ENCODE measurements at places on chromosomes 13 and 19.

DNA sequence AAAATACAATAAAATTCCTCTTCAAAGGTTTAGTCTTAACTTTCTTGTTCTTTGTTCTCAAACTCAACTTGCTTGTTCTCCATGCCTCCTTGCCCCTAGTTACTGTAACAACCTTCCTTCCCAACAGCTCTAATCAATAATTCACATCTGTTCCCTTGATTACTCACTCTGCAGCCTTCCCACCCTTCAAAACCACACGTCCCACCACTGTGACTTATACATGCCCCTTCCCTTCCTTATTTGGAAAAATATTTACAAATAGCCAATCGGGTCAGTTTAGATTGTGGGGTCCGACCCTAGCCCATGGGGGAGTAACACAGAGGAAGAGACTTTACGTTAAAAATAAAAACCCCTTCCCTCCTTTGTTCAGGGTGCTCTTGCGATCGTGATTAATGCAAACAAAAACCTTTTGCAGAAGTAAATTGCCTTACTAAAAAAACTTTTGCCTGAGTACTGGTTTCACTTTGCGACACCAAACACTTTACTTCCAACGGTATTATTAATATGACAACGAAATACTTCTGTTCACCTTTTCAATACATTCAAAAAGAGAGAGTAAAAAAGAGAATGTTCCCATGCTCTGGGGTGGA, 512 bp upstream of the ZNF93 start:
- peak; percentile 59 for DNase-seq

- DNase-seq = peak; percentile 85
Observed at GRCh38 chr13:41668130-41668757, 210.9 kb downstream of the RGCC start.

- DNase-seq = no peak
Observed at GRCh38 chr19:30378701-30379100, 6.5 kb downstream of the ZNF536 start.

GRCh38 chr13:105972811-105973590, 562.5 kb downstream of the EFNB2 start:
- no peak for DNase-seq

GRCh38 chr19:44512326-44513298, 12.3 kb upstream of the ZNF180 start:
- DNase-seq = peak; percentile 70

GRCh38 chr13:95447814-95448213, 104.7 kb upstream of the CLDN10 start:
- no peak for DNase-seq

DNA sequence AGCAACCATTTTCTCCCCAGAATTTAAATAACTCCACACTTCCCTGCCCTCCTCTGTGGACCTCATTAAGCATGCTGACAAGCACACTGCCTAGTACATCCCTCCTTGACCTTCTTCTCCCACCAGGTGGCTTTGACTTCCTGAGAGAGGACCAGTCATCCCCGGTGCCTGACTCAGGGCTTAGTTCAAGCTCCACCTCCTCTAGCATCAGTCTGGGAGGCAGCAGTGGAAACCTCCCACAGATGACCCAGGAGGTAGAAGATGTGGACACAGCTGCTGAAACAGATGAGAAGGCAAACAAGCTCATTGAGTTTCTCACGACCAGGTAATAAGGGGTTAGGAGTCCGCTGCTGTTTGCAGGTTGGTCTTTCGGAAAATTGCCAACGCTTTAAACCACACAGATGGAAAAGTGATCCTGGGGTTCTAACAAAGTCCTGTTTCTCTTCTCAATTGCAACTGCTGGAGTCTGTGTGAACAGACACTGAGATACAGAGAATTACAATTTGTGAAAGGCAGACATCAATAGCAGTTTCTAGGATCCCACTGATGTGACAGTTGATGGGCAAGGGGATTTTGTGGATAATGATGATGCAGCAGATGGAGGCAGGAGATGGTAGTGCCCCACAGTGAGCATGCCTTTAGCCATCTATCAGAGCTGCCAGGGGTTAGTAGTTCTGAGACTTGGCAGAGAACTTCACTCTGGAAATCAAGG, 86.7 kb downstream of the ZAR1L start:
- no peak for DNase-seq

- peak; percentile 92 for DNase-seq
Observed at GRCh38 chr19:14450168-14450874, 17.2 kb downstream of the PKN1 start.

GRCh38 chr19:1057176-1057855, 9.7 kb upstream of the ARHGAP45 start:
- peak; percentile 80 for DNase-seq

DNA sequence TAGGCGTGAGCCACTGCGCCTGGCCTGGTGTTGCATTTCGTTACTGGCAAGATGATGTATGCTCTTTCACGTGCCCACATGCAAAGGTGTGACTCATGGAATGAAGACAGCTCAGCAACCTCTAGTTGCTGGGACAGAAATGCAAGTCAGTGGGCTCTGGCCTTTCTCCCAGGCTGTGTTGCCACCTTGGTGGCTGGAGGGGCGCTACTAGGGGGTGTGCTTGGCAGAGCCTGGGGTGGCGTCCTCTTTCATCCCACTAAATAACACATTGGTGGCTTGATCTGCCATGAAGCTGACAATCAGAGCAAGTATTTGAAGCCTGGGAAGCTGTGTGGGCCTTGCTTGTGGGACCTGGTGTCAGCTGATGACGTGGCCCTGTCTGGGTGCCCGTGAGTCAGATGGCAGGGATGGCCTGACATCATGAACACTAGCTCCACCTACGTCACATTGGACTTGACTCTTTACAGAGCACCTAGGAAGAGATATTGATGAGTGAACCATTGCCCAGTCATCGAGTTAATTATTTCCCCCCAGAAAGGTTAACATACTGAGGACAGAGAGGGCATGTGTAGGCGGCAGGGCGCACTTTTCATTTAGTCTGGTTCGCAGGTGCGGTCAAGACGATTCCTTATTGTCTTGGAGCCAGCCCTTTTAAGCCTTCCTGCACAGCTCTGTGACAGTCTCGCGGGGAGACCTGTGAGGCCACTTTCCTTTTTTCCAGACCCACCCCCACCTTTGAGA, 154.2 kb downstream of the TM9SF2 start:
- DNase-seq = peak; percentile 61

GRCh38 chr13:94560116-94560515, 35.8 kb downstream of the TGDS start:
- no peak for DNase-seq

GRCh38 chr13:101645871-101646270, 193.4 kb downstream of the ITGBL1 start:
- DNase-seq = no peak

DNA sequence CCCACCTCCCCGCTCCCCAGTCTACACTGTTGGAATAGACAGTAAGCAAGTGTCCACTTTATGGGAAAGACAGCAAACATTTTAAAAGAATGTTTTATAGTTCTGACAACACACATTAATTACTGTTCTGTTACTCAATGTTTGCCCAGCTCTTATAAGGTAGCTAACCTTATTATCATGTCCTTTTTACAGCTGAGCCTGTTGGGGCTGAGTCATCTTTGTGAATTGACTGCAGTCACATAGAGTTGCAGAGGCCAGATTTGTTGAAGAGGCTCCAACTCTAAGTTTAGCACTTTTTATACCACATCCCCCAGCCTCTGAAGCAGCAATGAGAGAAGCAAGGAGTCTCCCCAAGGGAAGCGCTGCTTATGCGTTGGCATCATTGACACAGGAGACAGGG, 76.2 kb downstream of the C13orf42 start:
- DNase-seq = no peak

- DNase-seq = peak; percentile 88
Observed at GRCh38 chr19:34639491-34640085, 37.4 kb downstream of the SCGB2B2 start.

DNA sequence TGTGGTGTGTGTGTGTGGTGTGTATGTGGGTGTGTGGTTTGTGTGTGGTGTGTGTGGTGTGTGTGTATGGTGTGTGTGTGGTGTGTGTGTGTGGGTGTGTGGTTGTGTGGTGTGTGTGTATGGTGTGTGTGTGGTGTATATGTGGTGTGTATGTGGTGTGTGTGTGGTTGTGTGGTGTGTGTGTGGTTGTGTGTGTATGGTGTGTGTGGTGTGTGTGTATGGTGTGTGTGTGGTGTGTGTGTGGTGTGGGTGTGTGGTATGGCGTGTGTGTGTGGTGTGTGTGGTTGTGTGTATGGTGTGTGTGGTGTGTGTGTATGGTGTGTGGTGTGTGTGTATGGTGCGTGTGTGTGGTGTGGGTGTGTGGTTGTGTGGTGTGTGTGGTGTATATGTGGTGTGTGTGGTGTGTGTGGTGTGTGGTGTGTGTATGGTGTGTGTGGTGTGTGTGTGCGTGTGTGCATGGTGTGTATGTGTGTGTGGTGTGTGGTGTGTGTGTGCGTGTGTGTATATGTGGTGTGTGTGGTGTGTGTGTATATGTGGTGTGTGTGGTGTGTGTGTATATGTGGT, 8.7 kb downstream of the SHISA7 start:
- no peak for DNase-seq

- no peak for DNase-seq
Observed at GRCh38 chr13:46963904-46964303, 67.1 kb upstream of the HTR2A start.

GRCh38 chr13:29131881-29132668, 311.9 kb downstream of the MTUS2 start:
- no peak for DNase-seq

- DNase-seq = no peak
Observed at GRCh38 chr19:56491399-56491798, 14.3 kb upstream of the ZNF667 start.

- DNase-seq = no peak
Observed at GRCh38 chr19:3573162-3573857, 566 bp downstream of the HMG20B start.

DNA sequence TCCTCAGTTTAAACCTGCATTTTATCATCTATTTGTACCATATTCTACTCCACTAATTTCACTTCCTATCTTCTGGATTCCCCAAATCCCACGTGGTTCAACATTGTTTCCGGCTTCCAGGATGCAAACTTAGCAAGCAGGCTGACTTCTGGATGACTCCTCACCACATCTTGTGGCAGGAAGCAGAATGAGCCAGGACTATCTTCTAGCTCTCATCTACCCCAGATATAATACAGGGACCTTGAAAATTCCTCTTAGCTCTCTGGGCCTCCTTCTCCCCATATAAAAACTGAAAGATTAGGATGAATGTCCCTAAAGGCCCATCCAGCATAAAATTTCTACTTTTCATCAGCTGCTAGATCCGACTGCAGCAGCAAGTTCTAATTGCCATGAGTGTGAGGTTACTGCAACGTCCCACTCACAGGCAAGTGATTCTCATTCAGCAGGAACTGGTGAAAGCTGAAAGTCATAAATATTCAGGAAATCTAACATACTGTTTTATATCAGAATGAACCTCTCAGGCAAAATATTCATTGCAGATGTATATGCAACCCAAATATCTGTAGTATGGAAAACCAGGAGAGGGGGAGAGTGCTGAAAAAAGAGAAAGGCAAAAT, 93.4 kb downstream of the KCTD12 start:
- DNase-seq = no peak

DNA sequence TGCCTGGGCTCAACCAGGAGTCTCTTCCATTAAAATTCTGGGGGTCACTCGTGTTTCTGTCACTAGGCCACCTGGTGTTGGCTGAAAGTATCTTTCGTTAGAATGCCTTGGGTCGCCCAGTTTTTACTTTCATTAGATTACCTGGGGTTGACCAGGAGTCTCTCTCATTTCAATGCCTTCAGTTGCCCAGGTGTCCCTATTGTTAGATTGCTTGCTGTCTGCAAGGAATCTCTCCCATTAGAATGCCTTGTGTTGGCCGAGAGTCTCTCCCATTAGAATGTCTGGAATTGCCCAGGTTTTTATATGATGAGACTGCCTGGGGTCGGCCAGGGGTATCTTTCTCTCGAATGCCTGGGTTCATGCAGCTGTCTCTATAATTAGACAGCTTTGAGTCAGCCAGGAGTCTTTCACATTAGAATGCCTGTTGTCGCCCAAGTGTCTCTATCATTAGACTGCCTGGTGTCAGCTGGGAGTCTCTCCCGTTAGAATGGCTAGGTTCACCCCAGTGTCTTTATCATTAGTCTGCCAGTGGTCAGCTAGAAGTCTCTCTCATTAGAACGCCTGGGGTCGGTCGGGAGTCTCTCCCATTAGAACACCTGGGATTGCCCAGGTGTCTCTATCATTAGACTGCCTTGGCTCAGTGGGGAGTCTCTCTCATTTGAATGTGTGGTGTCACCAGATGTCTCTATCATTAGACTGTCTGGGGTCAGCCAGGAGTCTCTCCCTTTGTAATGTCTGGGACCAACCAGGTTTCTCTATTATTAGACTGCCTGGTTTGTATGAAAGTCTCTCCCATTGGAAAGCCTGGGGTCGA, 1446.8 kb downstream of the UQCRFS1 start:
- no peak for DNase-seq

DNA sequence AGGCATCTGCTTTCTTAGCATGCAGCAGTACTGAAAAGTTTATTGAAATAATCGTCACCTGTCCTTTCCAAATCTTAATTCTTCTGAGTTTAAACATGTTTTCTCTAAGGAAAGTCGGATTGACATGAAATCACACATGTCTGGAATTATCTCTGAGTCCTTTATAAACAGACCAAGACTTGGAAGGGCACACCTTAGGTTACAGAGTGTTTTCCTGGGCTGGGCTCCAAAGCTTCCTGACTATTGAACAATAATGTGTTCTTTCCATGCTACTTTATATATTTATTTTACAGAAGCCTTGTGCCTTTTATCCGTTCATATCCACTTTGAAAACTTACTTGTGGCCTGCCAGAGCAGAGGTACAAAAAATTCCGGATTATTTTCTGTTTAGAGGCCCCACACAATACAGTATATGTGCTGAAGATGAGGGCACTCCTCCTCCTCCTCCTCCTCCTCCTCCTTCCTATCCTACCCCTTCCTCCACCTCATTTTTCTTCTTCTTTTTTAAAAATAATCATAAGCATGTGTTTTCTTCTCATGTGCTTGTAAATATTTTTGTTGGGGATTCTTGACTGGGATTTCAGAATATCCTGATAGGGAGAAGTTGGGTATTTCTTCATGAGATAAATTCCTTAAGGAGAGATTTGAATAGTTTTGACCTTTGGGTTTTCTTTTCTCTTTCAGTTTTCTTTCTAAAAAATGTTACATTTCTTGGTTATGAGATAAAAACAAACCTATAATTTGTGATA, 52.3 kb downstream of the LRCH1 start:
- DNase-seq = no peak

- DNase-seq = no peak
Observed at GRCh38 chr19:35752746-35753350, 4.0 kb downstream of the HSPB6 start.

DNA sequence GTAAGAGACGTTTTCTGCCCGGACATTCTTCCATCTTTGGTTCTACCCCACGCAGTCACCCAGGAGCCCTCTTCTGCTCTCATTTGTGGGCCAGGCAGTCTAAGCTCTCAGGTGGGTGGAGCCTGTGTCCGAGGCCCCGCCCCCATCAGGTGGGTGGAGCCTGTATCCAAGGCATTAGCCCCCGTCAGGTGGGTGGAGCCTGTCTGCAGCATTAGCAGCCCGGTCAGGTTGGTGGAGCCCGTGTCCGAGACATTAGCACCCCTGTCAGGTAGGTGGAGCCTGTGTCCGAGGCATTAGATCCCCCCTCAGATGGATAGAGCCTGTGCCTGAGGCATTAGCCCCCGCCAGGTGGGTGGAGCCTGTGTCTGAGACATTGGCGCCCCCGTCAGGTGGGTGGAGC, 45.5 kb upstream of the C13orf46 start:
- DNase-seq = peak; percentile 79
